ENCODE measurements at places on chromosomes 4 and X.

GRCh38 chr4:84481860-84482245, 17.2 kb downstream of the NKX6-1 start:
- no peak for DNase-seq

GRCh38 chr4:141174457-141174856, 41.2 kb upstream of the RNF150 start:
- no peak for DNase-seq

GRCh38 chrX:120774606-120775005, 101.1 kb downstream of the CT47B1 start:
- DNase-seq, result no peak

GRCh38 chr4:174324725-174325124, 41.0 kb downstream of the CEP44 start:
- DNase-seq, result peak; percentile 72

- DNase-seq, result peak; percentile 52
Observed at GRCh38 chrX:71910643-71910985, at the start of gene NHSL2. Gene NHSL2 (plus strand): TSS chrX:71910845.

DNA sequence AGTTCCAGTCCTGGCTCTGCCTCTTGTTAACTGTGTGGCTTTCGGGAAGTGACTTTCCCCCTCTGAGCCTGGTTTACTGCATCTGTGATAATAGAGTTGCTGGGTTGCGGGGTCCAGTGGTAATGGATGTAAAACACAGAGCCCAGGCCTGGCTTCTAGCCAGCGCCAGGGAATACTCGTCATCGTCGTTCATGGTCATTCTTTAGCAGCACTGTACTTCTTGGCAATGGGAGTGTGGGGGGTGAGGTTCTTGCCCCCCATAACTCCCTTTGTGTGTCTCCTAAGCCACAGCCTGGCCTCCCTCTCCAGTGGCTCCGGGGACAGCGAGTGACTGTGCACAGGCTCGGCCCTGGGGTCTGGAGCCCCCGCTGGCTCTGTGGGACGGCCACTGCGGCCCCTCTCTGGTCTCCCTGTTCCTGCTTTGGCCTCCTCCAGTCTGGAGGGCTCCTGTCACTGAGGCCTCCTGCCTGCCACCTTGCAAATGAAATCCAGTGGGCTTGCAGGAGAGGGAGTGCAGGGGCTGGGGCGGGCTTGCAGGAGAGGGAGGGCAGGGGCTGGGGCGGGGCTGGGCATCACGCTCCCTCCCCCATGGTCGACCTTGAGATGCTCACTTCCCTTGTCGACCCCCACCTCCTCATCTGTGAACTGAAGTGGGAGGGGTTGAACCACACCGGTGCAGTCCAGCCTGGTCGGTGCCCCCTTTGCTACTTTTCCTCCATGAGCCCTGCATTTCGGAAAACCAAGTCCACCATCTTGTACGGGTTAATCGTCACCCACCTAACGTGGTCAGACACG, 13.2 kb downstream of the PSAPL1 start:
- no peak for DNase-seq

- no peak for DNase-seq
Observed at GRCh38 chr4:104302731-104303130, 192.0 kb downstream of the CXXC4 start.

GRCh38 chr4:183445097-183445428, 627 bp downstream of the CDKN2AIP start:
- DNase-seq, result peak; percentile 13

- DNase-seq, result no peak
Observed at GRCh38 chr4:42904986-42905385, 12.5 kb downstream of the GRXCR1 start.

GRCh38 chrX:41781500-41781899, 57.5 kb downstream of the GPR82 start:
- peak; percentile 16 for DNase-seq

DNA sequence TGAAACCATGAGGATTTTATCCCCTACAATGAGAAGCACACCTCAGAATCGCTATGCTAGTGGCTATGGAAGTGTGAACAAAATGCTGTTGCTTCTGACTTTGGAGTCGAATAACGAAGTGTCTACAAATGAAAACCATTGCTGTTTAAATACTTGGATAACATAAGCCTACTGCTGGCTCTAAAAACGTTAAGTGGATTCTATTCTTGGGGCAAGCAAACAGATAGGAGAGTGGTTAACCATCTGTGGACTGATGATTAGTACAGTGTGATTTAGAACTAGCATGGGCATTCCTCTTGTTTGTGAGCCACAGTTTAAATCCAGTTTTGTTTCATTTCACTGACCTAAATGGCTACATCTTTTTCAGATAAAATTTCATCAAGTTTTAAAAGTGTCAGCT, 109.7 kb upstream of the PNPLA4 start:
- no peak for DNase-seq

GRCh38 chr4:89640620-89641366, 196.2 kb downstream of the SNCA start:
- DNase-seq, result peak; percentile 60

DNA sequence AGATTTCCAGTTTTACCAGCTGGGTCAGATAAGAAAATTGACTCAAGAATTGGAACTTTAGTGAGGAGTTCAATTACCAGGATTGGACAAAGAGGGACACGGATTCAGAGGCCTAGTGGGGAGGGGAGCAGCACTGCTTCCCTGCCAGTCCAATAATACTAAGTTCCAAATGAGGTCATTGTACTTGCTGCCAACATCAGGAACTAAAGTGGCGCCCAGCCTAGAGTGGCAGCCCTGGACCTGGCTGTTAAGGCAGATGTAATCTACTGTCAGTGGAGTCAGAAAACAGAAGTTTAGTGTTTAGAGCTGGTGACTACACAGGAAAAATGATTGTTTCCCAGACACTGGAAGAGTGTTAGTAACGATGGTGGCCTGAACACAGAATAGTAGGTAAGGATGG, 42.7 kb upstream of the RAPGEF2 start:
- no peak for DNase-seq

GRCh38 chrX:81556880-81557279, 355.0 kb downstream of the SH3BGRL start:
- no peak for DNase-seq

GRCh38 chrX:37726346-37726745, 40.8 kb downstream of the XK start:
- no peak for DNase-seq

DNA sequence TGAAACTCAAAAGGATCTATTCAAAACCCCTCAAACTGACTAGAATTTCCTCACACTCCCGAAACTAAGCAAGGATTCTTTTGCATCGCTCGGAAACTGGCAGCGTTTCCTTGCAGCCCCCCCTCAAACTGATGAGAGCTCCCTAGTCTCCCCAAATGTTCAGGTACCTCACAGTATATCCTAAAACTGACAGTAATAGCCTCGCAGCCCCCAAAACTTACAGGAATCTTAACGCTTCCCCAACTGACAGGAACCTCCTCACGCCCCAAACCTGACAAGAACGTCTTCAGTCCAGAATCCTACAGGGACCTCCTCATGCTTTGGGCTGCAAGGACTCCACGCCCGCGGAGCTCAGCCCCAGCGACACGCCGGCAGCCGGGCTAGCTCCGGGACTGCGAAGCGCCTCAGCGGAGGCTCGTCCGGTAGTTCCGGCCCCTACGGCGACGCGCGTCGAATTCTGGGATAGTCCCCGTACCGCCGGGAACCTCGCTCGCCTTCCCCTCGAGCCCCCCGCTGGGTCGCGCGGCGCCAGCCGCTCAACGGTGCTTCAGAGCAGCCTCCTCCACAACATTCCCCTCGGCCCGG, 640 bp downstream of the PHF8 start:
- no peak for DNase-seq

DNA sequence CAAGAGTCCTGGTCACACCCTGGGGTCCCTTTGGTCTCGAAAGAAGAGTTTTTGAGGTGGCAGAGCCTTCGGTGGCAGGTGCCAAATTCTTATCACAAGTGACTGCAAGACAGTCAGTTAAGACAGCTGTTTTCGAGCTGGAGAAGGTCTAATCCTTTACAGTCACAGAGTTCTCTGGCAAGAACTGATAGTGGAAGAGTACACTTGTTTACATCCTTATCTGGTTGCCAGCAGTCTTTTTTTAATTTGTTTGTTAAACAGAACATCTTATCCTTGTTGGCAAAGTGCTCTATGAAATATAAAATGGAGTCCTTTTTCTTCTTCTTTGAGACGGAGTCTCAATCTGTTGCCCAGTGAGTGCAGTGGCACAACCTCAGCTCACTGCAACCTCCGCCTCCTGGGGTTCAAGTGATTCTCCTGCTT, 50.4 kb upstream of the ELOVL6 start:
- DNase-seq, result no peak

- DNase-seq, result no peak
Observed at GRCh38 chr4:82138374-82138773, 235.4 kb downstream of the HNRNPD start.

- DNase-seq, result no peak
Observed at GRCh38 chr4:130067419-130067818, 971.5 kb downstream of the C4orf33 start.

GRCh38 chr4:3767570-3768288, 1.5 kb downstream of the ADRA2C start:
- peak; percentile 13 for DNase-seq

DNA sequence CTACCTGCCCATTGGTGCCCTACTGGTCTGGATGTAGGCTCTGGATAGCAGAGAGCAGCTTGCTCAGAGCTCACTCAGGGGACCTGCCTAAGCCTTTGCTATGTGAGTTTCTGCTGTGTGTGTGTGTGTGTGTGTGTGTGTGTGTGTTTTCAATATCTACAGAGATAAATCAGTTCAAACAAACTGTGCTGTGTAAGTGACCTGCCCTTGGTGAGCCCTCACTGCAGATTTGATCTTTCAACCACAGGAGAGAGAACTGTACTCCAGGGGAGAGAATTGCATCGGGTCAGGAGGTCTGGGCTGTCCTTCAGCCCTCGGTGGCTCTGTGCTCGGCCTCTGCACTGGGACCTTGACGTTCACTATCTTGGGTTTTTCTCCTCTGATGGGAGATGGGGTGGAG, 35.0 kb upstream of the CDKN2AIP start:
- DNase-seq, result no peak

DNA sequence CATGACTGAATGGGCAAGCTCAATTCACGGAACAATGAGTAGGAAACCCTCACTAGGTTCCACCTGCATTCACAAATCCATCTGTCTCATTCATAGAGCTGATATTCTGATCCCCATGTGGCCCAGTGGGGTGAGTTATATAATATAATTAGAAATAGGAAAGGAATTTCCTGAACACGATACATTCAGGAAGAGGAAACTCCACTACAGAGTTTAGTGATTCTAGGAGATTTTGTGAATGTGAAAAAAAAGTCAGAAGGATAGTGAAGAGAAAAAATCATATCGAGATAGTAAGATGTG, 471.2 kb downstream of the GASK1B start:
- DNase-seq, result no peak

- DNase-seq, result no peak
Observed at GRCh38 chr4:3114377-3114776, 39.9 kb downstream of the HTT start.

GRCh38 chr4:155887847-155888570, 15.5 kb upstream of the TDO2 start:
- no peak for DNase-seq

DNA sequence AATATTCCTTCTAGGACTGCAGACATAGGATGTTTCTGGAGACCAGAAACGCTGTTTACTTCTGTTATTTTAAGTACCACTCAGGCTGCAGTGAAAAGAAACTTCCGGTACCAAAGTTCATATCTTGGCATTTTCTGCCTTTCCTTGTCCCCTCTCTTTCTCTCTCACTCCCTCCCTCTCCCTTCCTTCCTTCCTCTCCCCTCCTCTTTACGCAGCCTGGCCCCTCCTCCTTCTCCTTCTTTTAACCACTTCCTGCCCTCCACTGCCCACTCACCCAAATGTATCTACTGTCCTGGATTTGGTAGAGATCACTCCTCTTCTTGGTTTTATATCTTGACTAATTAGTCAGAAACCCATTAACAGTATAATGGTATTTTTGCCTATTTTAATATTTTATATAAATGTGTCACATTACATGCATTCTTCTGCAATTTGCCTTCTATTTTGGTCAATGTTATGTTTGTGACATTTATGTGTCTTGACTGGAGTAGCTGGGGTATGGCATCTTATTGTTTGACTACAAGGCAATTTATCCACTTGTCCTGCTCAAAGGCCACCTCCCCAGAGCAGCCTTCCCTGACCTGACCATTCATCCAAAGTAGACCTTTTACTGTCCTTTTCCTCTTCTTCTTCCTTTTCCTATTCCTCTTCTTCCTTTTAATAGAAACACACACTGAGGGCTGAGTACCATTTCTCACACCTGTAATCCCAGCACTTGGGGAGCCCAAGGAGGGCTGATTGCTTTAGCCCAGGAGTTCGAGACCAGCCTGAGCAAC, 56.9 kb downstream of the BCOR start:
- DNase-seq, result peak; percentile 8

DNA sequence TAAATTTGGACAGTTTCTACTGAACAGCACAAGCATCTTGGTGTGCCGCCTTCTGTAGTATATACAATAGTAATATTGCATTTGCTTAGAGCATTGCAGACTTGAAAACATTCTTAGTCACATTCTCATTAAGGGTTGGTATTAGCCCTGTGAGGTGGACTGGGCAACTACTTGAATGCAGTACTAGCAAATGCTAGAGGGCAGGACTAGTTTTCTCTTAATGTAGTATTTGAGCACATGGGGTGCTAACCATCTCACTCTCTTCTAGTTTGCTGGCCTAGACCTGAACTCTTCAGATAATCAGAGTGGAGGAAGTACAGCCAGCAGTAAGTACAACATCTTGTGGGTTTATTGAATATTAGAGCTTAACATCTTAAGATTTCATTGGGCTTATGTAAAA, 3.2 kb downstream of the DDX3X start:
- DNase-seq, result no peak

- DNase-seq, result peak; percentile 81
Observed at GRCh38 chr4:304969-305680, at the start of gene ZNF732. Gene ZNF732 (minus strand): TSS chr4:305474. CDS start chr4:305310, 164 bp downstream.

- DNase-seq, result no peak
Observed at GRCh38 chr4:105137121-105137875, 9.4 kb upstream of the TET2 start.

DNA sequence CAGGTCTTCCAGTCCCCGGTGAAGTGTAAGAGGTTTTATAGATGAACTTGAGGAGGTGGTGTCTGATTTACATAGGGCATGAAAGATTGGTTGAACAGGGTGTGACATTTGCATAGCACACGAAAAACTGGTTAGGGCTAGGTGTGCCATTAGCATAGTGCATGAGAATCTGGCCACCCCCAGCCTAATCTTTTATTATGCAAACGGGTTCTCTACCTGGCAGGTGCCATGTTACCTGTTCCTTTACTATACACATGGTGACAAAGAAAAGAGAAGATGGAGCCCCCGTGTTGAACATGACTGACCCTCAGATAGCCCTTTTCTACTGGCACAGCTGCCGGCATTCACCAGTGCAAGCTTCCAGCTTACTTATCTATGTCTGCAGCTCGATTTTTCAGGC, 71.0 kb downstream of the UCHL1 start:
- DNase-seq, result no peak

GRCh38 chr4:1331591-1332353, 15.2 kb upstream of the UVSSA start:
- no peak for DNase-seq

GRCh38 chr4:77820649-77821561, 1.7 kb upstream of the CNOT6L start:
- DNase-seq, result no peak

- no peak for DNase-seq
Observed at GRCh38 chrX:11504234-11504633, 161.5 kb downstream of the ARHGAP6 start.

- no peak for DNase-seq
Observed at GRCh38 chr4:6472387-6473263, at the start of gene PPP2R2C. Gene PPP2R2C (minus strand): TSS chr4:6472614. CDS start chr4:6472229, 385 bp downstream.

Measured in fibroblast of skin of right biceps (primary cell).